H9 (cell line): ENCODE measurements at places on chromosomes 12 and 14.

DNA sequence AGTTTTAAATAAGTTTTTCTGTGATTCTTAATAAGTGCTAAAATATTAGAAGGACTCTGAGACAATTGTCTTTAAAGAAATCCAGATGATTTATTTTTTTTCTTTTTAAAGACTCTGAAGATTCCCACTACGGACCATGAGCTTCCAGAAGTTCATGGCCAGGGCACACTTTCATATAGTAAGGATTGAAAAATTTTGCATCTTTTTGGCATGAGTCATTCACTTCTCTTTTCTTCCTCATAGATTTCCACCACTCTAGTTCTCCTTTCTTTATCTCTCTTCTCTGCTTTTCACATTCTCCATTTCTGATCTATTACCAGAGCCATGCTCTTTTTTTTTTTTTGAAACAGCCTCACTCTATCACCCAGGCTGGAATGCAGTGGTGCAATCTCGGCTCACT lies 385.8 kb downstream of the FLRT2 start:
- DNase-seq: no peak

DNA sequence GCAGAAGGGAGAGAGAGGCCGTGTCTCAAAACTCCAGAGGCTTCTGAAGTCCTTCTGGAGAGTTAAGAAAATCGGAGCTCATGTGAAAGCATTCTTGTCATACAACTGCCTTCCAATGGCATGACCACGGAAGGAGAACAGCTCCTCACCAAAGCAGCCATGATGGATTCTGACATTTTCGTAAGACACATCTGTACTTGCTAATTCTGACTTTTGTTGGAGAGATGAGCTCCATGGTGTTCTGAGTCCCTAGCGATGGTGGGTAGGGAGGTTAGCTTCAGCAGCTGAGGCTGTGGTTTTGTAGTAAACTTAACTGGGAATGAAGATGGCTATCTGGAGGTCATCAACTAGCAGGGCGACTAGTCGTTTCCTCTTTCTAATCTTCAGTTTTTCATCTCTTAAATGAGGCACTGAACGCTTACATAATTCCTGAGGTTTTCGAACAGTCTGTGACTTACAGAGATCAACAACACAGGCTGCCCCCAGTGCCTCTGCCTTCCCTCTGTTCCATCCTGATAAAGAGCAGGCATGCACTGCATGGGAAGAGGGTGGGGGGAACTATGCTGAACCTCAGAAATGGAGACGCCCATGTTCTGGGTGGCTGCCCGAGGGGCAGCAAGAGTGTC lies 28.6 kb upstream of the DICER1 start:
- DNase-seq: no peak

DNA sequence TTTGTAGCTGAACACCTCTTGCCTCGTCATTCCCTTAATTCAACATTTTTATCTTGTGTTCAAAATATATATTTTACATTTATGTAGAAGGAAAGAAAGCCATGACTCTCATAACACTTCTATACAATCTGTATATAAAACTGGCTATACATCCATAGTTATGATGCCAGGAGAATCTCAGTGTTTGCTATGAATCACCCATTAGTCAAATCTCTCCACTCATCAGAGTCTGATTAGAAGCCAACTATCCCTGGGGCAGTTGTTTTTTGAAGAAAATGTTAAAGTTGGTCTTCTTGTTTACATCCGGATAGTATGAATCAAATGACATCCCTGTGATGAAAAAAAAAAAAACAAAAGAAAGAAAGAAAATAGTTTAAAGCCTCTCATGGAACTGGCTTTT lies 503.9 kb downstream of the NELL2 start:
- DNase-seq: no peak

DNA sequence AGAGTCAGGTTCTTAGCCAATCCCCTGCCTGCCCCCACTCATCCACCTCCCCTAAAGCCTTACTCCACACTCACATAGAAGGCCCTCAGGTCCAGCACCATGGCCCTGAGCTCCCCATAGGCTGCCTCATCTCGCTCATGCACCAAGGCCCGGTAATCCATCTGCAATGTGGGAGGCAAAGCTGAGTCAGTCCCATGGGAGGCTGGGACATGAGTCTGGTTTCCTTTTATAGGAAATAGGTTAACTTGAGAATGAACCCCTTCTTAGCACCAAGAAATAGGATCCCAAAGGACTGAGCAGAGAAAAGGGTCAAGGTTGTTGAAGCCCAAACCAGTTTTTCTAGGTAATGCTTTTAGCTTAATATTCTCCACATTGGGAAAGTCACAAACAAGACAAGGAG lies 2.1 kb upstream of the EMC9 start:
- DNase-seq: no peak

GRCh38 chr14:36020120-36021029 lies 156.1 kb downstream of the PTCSC3 start:
- no peak for DNase-seq

DNA sequence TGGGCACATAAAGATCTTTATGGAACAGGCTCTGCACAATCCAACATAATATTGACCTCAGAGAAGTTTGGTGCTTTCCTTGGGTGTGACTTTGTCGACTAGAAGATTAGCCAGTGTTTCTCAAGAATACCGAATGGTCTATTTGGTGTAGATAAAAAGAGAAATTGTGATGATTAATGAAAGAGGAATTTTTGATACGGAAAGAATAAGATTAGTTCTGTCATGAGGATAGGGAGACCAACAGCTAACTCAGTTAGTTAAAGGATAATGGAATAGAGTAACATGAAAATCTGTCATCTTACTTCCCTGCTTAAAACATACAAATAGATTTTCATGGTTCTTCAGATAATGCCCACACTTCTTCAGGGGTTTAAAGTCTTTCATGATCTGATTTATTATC lies 24.2 kb downstream of the PTPRO start:
- no peak for DNase-seq

DNA sequence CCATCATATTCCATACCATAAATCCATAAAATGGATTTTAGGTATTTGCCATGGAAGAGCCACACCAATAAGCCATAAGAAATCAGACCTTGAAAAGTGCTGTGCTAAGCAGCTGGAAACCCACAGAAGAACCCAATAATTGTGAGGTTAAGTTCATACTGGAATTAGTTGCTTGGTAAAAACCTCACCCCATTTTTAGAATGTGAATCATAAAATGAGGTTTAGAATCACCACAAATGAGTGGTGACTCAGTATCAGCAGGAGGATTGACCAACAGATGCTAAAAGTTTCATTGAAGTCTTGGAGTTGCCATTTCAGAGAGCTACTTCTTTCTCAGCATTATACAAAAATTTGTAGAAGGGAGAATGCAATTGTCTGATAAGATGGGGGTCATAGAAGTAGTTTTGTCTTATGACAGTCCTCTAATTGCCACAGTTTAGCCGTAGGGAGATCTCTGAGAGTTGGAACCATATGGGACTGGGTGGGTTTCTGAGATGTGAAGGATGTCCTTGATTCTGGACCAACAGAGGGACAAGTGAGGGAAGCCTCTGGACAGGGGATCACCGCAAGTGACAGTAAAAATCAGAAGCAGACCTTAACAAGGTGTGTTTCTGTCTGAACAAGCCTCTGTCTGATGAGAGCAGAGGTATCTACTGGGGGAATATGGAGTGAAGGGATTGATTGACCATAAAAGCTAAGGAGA lies 1.4 kb upstream of the STON2 start:
- no peak for DNase-seq

GRCh38 chr12:79895804-79896203 lies 39.1 kb downstream of the PPP1R12A start:
- DNase-seq: no peak

DNA sequence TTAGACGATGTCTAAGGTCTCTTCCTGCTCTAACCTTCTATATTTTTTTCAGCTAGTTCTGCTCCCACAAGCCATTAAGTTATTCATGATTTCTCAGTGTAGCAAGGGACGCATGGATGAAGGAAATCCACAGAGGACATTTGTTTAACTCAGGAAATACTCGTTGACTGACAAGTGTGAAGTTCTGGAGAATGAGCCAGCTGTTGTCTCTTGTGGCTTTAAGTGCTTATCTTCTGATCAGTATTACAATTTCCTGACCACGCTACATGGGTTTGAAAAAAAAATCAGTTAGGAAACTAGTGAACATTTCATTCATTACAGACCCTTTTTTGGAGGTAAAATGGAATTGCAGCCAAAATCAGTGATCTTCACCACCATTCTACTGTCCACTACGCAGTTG lies 53.1 kb downstream of the GUCY2C start:
- DNase-seq: no peak

DNA sequence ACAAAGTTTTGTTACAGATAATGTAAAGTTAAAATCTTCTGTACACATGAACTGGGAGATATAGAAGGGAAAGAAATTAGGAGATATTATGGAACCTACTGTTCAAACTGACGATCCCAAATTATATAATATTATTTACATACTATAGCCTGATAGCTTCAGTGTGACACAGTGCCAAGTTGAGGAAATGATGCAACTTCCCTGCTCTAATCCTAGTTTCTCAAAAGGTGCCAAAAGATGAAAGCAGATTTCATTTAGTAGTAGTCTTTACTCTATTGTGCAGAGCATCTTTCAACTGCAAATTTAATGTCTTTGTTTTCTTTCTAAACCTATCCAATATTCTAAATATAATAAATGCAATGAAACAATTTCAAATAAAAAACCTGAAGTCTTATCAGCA lies 46.9 kb downstream of the COCH start:
- no peak for DNase-seq
